Lower leg skin (tissue), 4 donors: ENCODE measurements at places on chromosomes 1 and 21.

- DNase-seq = no peak
Observed at GRCh38 chr1:179773264-179773663, 30.2 kb downstream of the FAM163A start.

- no peak for DNase-seq
Observed at GRCh38 chr21:27536319-27536718, 569.4 kb upstream of the ADAMTS5 start.

DNA sequence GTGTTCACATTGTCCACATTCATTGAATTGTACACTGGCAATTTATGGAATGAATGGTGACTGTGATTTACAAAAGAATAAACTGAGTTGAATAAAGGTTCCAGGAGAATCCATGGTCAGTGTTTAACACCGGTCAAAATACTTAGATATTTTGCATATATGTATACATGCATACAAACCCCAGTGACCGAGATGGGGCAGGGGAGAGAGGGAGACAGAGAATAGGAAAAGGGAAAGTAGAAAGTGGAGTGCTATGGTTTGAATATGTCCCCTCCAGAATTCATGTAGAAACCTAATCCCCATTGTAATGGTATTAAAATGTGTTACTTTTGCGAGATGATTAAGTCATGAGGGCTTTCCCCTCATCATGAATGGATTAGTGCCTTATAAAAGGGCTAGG, 154.4 kb downstream of the TTLL7 start:
- no peak for DNase-seq

GRCh38 chr1:84775535-84775920, 85.3 kb upstream of the SSX2IP start:
- no peak for DNase-seq

GRCh38 chr1:22257290-22258275, 114.7 kb upstream of the WNT4 start:
- no peak for DNase-seq

- DNase-seq = no peak
Observed at GRCh38 chr1:202192770-202193613, 607 bp upstream of the LGR6 start.

GRCh38 chr1:156260896-156261295, 13.0 kb upstream of the PAQR6 start:
- no peak for DNase-seq

DNA sequence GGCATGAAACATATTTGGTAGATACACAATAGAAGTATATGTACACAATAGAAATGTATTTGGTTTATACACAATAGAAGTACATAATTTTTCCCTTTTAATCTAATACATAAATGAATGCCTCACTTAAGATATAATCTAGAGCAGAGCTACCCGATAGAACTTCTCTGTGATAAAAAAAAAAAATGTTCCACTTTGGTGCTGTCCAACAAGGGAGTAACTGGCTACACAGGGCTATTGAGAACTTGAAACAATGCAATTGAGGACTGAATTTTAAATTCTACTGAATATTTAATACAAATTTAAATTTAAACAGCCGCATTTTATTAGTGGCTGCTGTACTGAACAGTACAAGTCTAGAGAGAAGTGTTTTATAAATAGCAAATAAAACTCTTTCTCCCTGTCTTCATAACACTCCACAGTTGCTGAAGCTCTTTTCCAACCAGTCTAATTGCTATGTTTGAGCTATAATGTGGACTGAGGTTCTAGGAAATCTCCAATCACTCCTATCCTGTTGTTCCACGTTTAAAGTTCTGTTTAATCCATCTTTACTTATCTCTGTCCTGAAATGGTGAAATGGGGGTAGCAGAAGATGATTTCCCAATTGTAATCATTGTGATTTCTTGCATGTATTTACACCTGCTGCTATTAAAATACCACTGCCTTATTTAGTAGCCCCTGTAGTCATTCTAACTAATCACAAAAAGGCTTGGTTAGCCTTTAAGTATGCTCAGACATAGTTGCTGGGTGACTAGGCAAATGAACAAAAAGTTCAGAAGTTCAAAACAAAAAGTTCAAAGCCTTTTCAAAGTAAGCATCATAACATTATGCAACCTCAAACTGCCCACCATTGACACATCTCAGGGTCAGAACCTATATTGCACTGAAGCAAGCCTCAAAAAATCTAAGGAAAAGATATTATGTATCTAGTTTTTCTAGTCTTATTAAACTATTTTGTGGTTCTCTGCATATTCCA, 192.3 kb upstream of the C1orf87 start:
- DNase-seq = no peak

DNA sequence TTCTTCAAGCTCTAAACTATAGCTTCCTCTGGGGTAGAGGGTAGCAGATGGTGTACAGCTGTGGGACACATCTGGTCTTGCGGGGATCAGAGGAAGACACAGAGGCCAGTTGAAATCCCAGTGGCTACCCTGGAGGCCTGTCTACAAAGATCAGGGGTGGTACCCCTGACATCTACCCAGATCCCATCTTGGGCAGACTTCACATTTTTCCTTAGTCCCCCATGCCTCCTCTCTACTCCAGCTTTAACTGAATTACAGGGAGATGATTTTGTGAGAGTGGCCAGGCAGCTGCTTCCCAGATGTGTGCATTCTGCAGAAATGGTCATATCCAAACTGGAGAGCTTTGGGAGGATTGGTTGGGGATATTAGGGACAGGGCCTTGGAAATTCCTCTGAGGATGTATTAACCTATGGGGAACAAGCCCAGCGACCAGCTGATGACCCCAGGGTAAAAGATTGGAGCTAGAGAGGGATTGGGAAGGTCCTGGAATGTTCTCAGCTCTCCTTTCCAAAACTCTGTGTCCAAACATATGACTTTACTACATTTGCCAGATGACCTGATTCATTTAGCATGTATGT, 9.6 kb upstream of the CD34 start:
- no peak for DNase-seq

DNA sequence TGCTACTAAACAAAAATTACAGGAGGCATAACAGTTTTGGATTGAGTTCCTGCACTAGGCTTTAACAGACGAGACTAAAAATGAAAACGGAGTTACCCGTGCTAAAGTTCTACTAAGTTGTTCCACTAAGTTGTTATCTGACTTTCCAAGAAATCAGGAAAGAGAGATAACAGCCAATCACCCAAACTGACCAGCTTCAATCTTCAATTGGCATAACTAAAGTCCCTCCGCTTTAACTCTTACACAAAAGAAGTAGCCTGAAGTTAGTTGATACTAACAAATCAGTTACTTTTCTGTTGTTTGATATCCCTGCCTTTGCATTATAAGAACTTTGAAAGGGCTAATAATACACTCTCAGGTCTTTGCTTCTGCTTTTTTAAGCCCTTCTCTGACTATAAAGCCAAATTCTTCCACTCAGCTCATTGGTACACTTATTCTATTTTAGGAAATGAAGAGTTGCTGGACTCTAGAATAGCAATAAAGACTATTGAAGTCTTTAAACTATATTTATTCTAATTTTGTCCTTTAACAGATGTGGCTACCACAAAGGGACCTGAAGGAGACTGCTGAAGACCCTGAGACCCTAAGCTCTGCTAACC, 61.3 kb downstream of the TESK2 start:
- no peak for DNase-seq

DNA sequence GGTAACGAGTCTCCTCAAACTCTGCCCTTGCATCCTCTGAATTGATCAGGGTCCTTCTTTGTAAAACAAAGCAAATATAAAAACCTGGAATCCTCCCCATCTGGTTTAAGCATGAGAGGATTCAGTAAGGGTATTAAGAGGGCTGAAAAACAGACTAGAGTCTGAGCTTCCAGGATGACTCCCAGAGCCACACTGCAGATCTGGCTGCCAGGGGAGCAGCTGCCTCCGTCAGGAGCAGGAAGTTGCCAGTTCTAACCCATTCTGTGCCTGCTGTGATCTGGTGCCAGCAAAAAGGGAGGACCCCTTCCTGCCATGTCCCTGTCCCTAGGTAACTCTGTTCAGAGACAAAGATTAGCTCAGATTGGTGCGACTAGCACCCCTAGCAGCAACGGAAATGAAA, 27.5 kb downstream of the SERTAD4 start:
- DNase-seq = no peak

DNA sequence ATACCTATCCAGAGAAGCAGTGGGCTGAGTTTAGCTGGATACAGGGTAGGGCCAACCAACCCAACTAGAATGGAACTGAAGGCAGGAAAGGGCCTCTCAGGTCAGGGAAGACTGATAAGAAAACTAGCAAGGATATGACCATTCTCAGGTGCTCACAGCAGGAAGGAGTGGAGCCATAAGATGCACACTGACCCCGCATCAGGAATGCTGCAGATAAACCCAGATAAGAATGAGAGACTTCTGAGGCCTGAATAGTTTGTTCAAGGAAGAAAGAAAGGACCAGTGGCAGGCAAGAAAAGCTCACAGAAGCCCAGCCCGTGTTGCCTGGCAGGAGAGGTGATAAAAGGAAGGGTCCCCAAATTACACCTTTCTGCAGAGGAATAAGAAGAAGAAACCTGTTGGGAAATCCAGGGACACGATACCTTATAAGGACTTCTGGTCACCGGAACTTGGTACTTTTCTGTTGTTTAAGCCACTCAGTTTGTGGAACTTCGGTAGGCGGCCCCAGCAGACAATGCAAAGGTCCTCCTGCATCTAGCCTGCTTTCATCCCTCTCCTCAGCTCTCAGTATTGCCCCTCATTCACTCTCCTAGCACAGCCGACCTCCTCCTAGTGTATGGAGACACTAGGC, 58.9 kb downstream of the ATP1A1 start:
- DNase-seq = no peak

DNA sequence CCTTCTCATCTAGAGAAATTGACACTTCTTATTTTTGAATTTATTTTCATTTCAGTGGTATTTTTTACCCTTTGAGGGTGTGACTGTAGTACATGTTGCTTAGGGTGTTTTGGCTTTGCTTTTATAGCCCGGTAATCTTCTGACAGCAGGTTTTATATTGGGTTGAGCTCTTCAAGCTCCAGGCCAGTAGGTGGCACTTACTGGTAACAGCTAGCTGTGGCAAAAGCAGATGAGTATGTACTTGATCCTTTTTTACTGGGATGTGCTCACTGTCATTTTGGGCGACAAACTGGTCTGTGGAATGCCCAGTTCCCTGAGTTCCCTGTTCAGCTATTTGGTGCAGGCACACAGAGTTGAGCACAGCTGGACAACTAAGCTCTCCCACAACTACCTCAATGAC, 916.2 kb upstream of the B3GALT2 start:
- no peak for DNase-seq

DNA sequence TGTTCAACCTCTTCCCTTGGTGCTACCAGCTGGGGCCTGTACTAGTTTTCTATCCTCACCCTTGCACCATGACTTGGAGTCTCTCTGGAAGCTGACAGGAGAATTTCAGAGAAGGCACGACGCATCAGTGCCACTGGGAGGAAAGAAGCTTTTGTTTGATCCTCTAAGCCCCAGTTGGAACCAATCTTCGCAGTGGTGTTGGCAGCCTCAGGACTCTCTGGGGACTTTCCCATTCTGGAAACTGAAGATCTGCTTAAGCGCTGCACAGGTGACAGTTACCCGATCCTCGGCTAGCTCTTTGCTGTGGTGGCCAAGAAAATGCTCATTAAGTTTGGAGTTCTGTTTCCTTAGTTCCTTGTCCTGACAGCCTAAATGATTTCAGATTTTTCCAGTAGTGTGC, 222.3 kb downstream of the RHOU start:
- no peak for DNase-seq

DNA sequence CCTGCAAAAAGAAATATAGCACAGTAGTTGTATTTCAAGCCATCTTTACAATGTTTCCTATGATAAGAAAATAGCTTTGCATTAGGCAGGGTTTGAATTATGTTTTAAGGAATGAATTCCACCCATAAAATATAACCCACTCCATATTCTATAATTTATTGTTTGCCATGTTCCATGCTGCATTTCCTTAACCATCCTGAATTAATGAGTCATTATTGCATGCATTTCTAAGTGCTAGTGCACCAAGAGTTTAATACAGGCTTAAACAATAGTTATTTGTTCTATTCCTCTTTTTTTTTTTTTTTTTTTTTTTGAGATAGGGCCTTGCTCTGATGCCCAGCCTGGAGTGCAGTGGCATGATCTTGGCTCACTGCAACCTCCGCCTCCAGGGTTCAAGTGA, 45.2 kb downstream of the MIGA1 start:
- DNase-seq = no peak

GRCh38 chr1:226761322-226761721, 22.2 kb upstream of the ITPKB start:
- DNase-seq = no peak

- DNase-seq = no peak
Observed at GRCh38 chr1:22393587-22393986, 58.1 kb upstream of the ZBTB40 start.

GRCh38 chr1:245160288-245160687, 5.5 kb downstream of the KIF26B start:
- peak; percentile 27 for DNase-seq

- DNase-seq = no peak
Observed at GRCh38 chr1:36911561-36912364, 122.6 kb downstream of the GRIK3 start.

GRCh38 chr1:66576645-66577044, 42.7 kb downstream of the SGIP1 start:
- no peak for DNase-seq

DNA sequence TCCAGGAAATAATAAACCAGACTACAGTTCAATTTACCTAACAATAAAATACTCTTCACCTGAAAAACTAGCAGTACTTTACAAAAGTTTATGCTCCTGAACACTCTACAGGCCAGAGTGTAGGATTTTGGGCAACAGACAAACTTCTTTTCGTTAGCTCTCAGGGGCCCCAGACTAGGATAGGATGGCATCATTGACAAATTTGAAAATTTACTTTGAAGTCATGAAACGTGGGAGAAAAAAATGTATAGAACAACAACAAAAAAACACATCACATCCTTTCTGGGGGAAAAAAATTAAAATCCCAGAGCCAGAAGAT, 1.2 kb downstream of the PTP4A2 start:
- DNase-seq = no peak

- DNase-seq = peak; percentile 78
Observed at GRCh38 chr21:31912501-31912900, 39.7 kb downstream of the HUNK start.

GRCh38 chr1:215220346-215220745, 137.8 kb downstream of the KCNK2 start:
- DNase-seq = no peak

GRCh38 chr1:218376722-218377121, 31.6 kb downstream of the TGFB2 start:
- DNase-seq = no peak

DNA sequence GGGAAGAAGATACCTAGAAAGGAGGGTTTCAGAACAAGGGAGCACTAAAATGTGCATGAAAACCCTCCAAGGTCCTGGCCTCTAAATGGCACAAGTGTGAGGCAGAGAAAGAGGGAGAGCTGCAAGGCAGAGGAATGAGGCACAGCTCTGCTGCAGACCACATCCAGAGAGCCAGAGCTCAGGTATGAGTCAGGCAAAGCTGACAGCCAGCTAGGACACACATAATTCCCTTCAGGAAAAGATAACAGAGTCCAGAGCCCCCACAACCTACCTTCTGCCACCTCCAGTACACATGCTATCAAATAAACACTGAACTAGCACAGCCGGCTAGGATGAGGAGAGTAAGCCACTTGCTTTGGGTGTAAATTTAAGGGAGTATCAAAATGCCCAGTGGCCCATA, 62.2 kb downstream of the HSF2BP start:
- no peak for DNase-seq
